Tongue (tissue), 3 donors: ENCODE measurements at places on chromosomes 2 and 18.

GRCh38 chr2:37415128-37415820, 70.8 kb downstream of the QPCT start:
- DNase-seq = peak; percentile 31

- no peak for DNase-seq
These were observed 3.7 kb upstream of the SP100 start for GRCh38 chr2:230412371-230412711.

- peak; percentile 9 for DNase-seq
These were observed 105.4 kb downstream of the KCNH7 start for GRCh38 chr2:162732946-162733698.

DNA sequence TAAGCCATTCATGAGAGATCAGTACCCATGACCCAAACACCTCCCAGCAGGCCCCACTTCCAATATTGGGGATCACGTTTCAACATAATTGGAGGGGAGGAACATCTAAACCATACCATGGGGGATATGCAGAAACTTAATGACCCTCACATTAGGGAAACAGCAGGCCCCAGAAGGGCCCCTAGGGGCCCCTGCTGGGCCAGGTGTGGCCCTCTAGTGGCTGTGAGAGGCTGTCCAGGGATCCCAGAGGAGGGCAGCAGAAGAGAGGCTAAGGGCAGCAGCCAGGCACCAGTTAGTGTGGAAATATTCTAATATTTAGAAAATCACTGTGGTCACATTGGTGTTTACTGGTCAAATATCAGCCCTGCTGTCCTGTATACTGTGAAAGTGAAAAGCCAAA, 49.3 kb upstream of the ANKRD44 start:
- DNase-seq = no peak

GRCh38 chr2:8003462-8004075, 678.3 kb upstream of the ID2 start:
- peak; percentile 88 for DNase-seq

DNA sequence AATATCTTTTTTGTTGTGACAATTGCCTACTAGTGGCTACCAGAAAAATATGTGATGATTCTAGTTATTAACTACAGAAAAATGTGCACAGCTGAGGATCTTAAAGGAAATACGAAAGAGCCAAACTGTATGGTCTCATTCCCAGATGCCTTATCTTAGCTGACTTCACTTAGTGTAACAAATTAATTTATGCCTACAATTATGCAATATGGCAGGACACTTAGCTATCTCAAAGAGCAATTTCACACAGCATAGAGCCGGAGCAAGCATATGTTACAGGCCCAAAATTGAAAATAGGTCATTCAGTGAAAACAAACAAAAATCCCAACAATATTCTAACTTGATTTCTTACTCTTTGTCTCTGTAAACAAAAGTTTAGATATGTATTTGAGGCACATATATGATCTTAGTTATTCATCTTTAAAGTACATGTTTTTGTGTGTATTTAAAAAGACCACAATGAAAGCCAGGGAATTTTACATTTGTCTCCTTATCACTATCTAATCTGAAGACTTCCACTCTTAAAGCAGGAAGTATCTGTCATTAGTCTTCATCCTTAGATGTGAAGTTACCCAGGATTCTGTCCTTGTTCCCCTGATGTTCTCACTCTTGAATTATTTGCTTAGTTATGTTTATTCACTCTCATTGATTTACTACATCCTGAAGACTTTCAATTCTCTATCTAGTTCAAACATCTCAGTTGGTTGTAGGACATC, 1579.0 kb upstream of the NXPH2 start:
- DNase-seq = peak; percentile 38

GRCh38 chr18:35497027-35497369, 762 bp downstream of the INO80C start:
- DNase-seq = no peak

DNA sequence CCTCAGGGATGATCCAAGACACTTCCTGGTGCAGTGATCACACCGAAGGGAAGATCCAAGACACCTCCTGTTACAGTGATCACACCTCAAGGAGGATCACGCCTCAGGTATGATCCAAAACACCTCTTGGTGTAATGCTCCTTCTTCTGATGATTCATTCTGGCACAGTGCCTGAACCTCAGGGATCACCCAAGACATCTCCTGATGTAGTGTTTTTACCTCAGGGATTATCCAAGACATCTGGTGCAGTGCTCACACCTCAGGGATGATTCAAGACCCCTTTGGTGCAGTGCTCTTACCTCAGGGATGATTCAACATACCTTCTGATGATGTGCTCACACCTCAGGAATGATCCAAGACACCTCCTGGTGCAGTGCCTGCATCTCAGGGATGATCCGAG, 124.4 kb downstream of the ASB1 start:
- DNase-seq = no peak

GRCh38 chr2:103353774-103354173, 591.9 kb downstream of the TMEM182 start:
- no peak for DNase-seq

DNA sequence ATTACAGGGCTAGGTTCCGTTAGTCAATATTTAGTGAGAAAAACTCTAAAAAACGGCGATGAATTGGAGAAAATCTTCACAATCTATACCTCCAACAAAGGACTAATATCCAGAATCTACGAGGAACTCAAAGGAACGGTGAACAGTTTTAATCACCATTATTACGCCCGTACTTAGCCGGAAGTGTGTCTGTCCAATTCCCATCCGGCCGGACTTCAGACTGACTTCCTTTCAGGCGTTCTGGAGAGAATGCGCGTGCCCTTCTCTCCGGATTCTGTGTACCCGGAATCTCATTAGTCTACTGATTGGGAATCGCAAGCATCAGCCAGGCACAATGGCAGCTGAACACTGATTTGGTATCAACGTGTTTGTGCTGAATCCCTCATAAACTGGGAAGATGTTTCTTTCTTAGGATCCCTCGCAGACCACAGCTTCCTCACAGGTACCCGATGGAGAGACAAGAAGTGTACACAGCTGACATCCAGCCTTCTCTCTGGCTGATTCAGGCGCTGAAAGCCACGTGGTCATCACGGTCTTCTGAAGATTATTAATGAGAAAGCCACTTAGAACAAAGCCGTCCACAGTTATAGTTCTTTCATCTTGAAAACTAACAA, 239.9 kb downstream of the ZNF516 start:
- no peak for DNase-seq

GRCh38 chr2:109481599-109481998, 132.2 kb downstream of the SEPTIN10 start:
- no peak for DNase-seq

DNA sequence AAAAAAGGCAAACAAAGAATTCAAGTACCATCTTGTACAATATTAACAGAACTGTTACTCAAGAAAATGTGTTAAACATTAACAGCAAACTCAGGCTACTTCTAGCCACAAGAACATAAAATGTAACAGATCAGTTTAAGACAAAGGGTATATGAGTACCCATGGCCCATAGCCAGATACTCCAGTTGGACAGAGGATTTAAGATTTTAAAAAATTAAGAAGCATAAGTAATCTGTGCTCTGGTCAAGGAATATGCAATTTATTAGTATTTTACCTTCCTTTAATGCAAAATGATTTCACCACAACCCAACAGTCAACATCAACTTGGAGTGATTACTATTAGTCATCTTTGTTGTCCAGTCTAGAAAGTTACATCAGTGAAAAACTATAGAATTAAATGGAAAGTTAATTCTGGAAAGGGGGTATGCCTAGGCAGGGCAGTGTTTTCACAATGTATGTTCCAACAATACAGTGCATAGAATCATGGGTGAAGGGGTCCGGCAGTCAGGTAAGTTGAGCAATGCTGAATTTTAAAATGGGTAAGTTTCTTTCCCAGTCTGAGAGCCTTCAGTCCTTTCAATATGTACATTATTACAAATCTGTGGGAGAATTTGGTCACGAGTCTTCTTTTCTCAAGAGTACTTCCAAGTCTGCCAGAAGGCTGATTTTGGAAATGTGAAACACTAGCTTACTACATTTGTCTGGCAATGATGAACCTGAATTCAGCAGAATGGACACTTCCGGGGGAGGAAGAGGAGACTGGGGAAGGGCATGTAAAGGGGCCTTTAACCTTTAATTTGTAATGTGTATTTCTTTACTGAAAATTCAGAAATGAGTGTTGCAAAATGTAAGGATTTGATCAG, 34.5 kb downstream of the SFT2D3 start:
- no peak for DNase-seq

- DNase-seq = no peak
These were observed 274.6 kb upstream of the SALL3 start for GRCh38 chr18:78704971-78705461.

DNA sequence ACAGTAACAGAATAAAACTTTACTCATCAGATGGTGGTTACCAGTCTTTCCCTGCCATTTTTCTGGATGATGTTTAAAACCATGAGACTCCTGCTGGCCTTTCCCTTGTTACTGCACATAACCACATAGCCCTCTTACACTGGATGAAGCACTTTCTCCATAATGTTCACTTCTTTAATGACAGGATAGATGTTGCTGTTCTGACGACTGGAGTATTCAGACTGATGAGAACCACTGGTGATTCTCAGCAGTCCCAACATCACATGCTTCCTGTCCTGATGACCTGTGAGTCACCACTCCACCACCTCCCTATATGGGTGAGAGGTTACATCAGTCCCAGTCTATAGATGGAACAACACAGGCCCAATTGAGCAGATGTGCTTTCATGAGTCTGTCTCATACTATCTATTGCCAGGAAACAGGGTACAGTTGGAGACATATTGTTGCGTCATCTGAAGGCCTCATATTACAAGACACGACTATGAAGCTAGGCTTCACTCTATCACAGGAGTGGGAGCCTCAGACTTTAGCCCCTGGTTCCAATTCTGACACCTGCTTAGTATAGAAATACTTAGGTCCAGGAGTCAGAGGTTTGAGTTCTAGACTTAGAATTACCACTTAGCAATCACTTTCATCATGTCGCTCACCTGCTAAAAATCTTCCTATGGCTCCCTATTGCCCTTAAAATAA, 145.7 kb upstream of the KLF7 start:
- peak; percentile 3 for DNase-seq

- no peak for DNase-seq
These were observed 291.0 kb downstream of the CALCRL start for GRCh38 chr2:187157046-187157445.

DNA sequence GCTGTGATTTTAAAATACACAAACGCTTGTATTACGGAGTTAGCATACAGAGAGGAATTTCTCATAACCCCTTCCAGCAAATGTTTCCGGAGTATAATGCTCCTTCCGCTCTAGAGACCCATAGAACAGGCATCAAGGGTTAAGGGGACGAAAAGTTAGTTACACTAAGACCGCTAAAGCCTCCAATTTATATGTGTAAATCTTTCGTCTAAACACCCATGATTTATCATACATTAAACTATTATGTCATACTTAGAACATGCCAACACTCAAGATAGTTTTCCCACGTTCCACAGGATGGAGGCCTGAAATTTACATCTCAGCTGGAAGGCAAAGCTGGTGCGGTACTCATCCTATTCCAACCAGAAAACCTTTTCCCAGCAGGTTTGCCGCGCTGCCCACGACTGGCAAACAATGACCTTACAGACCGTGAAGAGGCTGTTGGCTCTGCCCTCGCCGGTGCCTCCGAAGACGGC, 650 bp downstream of the ORMDL1 start:
- peak; percentile 65 for DNase-seq

DNA sequence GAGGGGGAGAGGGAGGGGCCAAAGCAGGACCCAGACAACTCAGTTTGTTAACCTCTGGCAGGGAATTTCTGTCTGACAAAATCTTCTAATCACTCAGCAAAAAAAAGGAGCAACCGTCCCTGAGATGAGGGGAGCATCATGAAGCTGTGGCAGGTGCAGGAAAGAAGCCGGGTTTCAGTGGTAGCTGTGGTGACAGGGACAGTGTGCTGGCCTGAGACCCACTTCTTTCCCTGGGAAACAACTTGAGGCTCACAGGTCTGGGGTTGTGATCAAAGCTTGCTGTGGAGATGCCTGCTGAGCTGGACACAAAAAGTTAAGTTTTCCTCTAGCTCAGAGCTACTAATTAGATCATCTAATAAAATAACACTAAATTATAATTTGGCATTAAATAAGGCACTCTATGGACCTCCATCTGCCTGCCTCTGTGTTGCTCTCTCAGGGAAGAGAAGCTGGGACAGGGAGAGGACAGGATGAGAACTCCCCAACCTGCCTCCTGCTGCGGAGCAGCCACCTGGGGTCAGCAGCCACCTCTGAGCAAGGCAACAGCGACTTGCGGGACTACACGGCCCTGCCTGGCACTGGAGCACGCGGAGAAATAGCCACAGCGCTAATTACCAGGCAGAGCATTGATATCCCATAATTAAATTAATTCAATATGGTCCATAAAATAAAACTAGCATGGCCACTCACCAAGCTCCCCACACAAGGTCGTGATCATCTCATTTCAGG, 104.6 kb upstream of the TEX51 start:
- DNase-seq = no peak

- DNase-seq = no peak
These were observed 137.6 kb downstream of the CERS6 start for GRCh38 chr2:168593713-168594112.

DNA sequence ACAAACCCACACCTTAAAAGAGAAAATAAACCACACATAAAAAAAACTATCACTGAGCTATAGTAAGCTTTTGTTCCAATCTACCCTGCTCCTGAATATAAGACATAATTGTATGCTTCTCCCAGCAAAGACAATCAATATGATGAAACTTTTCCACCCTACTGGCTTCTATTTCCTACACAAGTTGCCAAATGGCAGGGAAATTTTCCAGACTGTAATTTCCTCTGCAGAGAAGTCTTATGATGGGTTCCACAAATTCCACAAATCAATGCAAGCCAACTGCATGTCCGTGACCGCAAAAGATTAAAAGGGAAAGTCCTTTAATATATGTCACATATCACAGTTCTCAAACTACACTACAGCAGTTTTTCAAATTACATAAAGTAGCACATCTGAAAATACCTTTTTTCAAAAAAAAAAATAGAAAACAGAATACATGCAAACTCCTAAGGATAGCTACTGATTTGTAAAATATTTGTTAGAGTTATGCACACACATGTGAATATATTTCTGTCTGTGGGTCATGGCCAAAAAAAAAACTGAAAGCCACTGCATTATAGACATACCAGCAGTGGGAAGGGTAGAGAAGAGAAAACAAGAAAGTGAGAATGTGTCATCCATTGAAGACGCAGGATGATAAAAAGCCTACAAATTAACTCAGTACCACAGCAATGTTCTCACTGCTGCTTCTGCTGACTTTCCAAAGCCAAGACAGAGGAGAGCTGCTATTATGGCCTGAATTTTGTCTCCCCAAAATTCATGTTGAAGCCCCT, 61.4 kb downstream of the RPL31 start:
- peak; percentile 67 for DNase-seq

DNA sequence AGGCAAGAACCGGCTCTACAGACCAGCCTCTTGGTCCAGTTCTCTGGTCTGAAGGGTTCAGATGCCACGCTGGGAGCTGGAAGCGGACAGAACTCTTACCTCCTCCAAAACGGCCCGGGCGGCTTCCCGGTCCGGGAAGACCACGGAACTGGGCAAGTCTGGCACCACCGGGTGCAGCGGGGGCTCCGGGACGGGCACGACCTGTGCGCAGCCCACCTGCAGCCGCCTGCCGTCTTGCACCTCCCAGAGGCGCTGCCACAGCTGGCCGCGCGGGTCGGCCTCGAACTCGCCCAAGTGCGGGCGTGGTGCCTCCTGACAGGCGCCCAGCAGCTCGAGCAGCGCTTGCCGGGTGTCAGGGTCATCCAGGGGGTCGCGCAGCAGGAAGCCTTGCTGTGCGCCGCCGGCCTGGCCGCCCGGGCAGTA, 773 bp downstream of the CMPK2 start:
- no peak for DNase-seq

- DNase-seq = no peak
These were observed 47.4 kb downstream of the PSD4 start for GRCh38 chr2:113220970-113221708.

GRCh38 chr18:6504605-6505497, 90.1 kb upstream of the L3MBTL4 start:
- DNase-seq = no peak

GRCh38 chr18:34039201-34039600, 185.5 kb downstream of the NOL4 start:
- no peak for DNase-seq
